ENCODE measurements at places on chromosomes 1 and 21.

- no peak for DNase-seq
Measured at GRCh38 chr1:78519446-78519845, 28.7 kb downstream of the PTGFR start.

GRCh38 chr1:117051224-117052064, 8.7 kb upstream of the TTF2 start:
- DNase-seq, result peak; percentile 34

DNA sequence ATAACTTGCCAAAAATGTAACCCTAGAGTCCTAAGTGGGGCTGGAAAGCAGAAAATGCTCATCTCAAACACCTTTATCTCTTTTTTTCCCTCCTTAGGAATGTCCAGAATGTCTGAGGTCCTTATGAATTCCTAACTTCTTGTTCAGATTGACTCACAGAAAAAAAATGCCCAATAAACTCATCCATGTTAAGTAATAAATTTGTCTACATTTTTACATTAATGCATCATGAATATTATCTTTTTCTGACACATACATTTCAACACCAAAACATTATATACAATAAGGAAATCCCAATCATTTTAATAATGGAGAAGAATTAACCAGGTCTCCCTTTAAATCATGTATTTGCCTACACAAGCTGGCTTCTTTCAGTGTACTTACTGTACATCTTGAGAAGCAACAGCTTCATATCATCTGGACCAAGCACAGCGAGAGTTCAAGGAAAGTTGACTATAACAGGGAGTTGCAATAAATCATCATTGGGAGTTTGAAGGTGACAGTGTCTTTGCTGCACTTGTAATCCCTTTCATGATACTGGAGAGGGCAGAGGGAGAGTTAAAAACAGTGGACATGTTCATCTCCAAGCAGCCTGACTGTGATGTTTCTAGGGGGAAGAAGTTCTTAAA, 565.2 kb downstream of the LTN1 start:
- no peak for DNase-seq

DNA sequence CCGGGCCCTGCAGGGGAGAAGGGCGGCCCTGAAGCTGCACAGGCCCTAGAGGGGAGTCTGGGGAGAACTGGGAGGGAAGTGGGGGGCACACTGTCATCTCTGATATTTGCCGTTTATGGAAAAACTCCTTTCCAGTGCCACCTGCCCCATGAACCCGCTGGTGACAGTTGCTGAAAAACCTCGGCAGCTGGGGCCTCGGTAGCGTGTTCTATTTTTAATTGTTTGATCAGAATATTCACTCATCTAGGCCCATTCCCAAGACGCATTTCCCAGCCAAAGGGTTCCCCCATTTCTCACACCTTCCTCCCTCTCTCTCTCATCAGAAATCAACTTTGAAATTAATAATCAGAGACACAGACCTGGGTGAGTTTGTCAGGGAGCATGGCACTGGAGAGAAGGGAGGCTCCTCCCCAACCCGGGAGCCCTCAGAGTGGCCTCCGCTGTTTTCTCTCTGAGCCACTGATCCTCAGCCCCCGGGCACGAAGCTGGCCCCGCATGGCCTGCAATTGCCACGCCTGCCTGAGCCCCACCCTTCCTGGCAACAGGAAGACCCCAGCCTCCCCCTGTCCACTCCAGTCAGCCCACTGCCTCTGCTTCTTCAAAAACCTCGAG, 111.1 kb downstream of the CASZ1 start:
- DNase-seq, result no peak

- DNase-seq, result no peak
Measured at GRCh38 chr1:6646499-6647148, 22.0 kb downstream of the THAP3 start.

GRCh38 chr1:88645886-88646285, 38.2 kb upstream of the PKN2 start:
- DNase-seq, result no peak
